Activated CD4-positive, CD25-positive, alpha-beta regulatory T cell (primary cell): ENCODE measurements at places on chromosomes 4 and X.
A peak's percentile ranks its signal among the peaks of the same experiment; 100 is the strongest.

DNA sequence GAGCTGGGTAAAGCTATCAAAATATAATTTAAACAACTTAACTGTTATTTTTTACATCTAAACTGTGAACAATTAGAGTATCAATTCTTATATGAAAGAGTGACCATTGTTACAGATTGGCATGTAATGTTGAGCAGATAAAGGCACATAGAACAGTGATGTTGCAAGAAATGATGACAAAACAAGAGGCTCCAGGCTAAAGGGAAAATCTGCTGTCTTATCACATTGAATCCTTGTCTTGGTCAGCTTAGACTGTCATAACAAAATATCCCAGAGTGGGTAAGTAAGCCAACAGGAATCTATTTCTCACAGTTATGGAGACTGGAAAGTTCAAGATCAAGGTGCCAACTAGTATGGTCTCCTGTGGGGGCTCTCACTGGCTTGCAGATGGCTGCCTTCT lies 154.1 kb upstream of the PPP3CA start:
- no peak for DNase-seq

GRCh38 chr4:37561196-37561802 lies 124.9 kb downstream of the RELL1 start:
- no peak for DNase-seq

DNA sequence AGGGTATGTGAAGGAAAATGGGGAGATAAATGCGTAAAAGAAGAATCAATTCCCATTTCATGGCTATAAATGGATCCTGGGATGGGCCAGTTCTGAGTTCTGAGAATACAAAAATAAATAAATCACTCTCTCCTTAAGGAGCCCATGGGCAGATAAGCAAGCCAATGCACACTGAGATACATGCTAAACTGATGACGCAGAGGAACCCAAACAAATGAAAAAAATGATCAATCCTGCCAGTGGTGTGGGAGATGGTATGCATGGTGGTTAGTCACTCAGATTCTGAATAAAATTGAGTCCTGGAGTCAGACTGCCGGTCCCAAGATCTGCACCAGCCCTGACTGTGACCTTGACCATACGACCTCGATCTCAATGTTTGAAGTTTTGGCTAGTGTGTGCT lies 59.7 kb downstream of the NEIL3 start:
- DNase-seq = no peak

DNA sequence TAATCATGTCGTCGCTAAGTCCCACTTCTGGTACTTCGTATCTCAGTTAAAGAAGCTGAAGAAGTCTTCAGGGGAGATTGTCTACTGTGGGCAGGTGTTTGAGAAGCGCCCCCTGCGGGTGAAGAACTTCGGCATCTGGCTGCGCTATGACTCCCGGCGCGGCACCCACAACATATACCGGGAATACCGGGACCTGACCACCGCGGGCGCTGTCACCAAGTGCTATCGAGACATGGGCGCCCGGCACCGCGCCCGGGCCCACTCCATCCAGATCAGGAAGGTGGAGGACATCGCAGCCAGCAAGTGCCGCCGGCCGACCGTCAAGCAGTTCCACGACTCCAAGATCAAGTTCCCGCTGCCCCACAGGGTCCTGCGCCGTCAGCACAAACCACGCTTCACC lies 11.3 kb downstream of the PNCK start:
- peak; percentile 20 for DNase-seq

DNA sequence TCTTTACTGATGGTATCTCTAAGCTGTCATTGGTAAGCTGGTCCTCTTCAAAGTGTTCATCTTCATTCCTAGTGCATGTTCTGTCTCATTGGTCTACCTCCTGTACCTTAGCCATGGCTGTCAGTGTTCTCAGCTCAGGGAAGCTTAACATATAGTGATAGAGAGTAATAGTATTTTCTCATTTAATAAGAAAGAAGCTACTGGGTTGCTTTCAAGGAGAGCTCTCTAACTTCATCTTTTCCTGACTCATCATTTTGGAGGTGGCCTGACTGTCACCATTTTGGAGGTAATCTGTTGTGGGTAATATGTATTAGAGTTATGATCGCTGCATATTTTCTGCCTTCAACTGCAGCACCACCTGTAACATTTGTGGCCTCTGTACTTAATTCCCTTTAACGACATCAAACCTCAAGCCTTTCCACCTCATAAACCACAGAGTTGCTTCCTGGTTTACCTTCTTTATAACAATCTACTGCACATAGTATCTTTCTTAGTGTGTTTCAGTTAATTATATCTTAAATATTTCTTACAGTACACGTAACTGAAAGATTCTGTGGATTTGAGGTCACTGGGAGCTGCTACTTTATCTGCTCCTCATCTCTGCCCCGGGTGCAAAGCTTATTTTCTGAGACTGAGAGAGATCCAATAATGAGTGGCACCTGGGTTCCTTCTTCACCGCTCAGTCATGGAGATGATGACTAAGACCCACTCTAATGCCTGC lies 474.0 kb upstream of the TECRL start:
- no peak for DNase-seq

- no peak for DNase-seq
Measured at GRCh38 chr4:41199788-41200187, 14.6 kb downstream of the APBB2 start.

DNA sequence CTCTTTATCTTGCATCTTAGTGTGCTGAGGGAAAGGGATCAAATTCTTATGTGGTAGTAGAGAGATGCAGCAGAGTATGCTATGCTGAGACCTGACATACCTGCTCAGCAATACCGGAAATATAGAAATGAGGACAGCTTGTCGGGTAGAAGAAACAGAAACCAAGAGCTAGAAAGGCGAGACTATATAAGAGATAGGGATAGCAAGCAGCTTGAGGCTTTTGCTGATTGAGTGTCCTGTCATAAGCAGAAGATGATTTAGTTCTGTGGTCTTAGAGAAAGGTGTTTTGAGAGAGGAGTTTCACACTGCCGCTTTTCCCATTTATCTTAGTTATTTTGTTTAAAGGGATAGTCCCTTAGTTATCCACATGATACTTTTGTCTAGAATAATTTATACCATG lies 31.7 kb downstream of the USP9X start:
- DNase-seq = no peak

DNA sequence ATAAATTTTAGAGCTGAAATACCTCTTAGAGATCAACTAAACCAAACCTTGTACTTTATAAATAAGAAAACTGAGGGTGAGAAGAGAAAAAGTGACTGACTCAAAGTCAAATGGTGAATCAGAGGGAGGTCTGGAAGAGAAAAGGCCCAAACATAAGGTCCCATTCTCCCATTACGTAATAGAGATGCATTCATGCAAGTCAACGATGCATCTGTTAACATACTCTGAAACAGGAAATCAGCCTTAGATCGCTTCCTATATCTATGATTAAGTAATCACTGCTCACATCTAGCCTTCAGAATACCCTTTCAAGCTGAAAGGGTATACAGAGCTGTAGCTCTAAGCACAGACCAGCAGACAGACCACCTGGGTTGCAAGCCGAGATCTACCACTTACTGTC lies 6.5 kb downstream of the RNF150 start:
- no peak for DNase-seq

- no peak for DNase-seq
Measured at GRCh38 chr4:73417973-73418372, 13.9 kb downstream of the ALB start.

- no peak for DNase-seq
Measured at GRCh38 chrX:53281321-53281822, at the start of gene IQSEC2. Gene IQSEC2, minus strand, starts transcription at chrX:53281584.

DNA sequence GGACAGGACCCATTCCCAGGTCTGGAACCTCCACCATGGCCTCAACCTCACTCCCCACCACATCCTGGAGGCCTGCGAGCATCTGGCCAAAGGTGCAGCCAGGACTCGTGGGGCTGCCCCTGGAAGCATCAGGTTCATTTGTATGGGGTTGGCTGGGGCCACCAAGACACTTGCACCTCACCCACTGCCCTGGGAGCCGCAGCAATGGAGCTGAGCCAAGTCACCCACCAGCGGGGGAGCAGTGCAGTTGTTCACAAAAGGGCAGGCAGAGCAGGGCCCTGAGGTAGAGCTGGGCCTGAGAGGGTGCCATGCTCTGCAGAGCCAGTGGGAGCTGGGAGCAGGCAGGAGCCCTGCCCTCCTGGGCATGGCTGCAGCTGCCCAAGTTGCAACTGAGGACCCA lies 163.5 kb downstream of the FAM47A start:
- DNase-seq = no peak

DNA sequence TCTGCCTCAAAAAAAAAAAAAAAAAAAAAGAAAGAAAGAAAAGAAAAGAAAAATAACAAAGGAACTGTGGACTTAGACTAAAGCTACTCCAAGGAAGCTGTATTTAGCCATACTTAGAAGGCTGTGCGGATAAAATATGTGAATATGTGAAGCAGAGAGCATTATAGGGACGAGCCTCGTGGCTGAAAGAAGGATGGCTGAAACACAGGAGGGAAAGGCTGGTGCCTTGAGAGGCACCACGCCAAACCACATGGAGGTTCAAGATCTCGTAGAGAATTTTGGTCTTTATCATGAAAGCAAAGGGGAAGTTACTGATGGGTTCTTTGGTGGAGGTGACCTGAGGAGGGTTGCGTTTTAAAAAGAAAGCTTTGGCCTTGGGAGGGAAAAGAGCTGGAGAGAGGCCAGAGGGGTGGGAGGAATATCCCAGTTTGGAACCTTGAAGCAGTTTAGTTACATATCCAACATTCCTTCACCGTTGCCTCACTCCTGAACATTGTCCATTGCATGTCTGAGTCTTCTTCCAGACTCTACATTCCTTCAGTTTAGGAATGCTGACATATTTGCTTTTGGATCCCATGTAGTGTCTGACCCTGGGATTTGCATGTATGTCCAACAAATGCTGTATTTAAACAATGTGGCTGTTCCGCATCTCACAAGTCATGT lies 82.5 kb downstream of the CPE start:
- no peak for DNase-seq

DNA sequence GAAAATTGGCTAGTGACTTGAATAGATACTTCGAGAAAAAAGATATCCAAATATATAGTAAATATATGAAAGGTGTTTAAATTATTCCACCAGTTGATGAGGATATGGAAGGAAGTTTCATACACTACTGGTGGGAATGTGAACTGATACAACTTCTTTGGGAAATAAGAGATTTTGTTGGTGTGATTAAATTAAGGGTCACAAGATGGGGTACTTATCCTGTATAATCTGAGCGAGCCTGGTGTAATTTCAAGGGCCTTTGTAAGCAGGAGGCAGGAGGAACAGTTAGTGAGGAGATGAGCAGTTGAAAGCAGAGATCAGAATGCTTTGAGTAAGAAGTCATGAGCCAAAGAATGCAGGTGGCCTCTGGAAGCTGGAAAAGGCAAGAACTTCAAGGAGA lies 192.2 kb downstream of the KCTD8 start:
- DNase-seq = no peak

DNA sequence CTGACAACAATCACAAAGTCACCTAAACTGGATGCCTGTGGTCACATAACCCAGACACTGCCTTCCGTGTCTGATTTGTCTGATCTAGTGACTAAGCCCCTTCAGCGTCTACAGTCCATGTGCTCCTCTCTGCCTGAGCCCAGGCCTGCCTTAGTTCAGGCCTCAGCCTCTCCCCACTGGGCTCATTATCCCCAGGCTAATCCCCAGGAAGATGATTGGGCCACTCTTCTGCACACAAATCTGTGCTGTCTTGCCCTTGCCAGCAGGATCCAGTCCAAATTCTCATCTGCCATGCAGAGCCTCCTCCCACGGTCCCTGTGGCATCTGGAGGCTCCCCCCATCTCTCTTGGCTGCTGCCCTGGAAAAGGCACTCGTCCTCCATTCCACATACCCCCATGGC lies 96.5 kb downstream of the SLC2A9 start:
- DNase-seq = no peak

DNA sequence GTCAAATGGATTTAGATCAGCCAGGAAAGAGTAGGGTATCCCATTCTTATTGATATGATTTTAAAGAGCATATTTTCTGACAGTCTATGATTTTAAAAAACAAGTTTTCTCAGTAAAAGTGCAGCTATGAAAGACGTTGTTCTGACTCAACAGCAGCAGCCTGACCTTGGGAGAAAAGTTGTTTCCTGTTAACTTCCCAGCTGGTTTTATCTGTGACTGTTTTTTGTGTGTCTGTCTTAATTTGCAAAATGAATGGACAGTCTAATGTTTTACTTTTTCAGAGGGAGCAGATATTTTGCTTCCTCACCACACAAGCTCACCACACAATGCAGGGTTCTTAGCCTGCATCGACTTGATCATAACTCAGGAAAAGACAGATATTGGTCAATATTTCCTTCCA lies 764 bp upstream of the MTHFD2L start:
- DNase-seq = no peak

GRCh38 chr4:14149176-14150053 lies 521.9 kb upstream of the BOD1L1 start:
- DNase-seq = no peak

- DNase-seq = no peak
Measured at GRCh38 chr4:75030649-75031235, 97.8 kb downstream of the PARM1 start.

DNA sequence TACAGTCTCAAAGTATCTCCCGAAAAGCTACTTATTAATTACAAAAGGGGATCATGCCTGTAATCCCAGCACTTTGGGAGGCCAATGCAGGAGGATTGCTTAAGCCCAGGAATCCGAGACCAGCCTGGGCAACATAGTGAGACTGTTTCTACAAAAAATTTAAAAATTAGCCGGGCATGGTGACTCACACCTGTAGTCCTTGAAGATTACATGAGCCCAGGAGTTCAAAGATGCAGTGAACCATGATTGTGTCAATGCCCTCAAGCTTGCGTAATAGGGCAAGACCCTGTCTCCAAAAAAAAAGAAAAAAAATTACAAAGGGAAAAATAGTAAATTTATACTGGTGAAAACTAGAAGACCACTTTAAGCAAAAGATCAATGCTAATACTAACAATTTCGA lies 3.3 kb upstream of the PORCN start:
- no peak for DNase-seq

DNA sequence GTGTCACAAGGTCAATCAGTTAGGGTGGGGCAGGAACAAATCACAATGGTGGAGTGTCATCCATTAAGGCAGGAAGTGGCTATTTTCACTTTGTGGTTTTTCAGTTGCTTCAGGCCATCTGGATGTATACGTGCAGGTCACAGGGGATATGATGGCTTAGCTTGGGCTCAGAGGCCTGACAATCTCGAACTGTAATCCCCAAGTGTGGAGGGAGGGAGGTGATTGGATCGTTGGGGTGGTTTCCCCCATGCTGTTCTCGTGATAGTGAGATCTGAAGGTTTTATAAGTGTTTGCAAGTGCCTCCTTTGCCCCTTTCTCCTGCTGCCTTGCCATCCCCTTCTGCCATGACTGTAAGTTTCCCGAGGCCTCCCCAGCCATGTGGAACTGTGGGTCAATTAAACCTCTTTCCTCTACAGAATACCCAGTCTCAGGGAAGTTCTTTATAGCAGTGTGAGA lies 36.7 kb upstream of the STS start:
- no peak for DNase-seq

DNA sequence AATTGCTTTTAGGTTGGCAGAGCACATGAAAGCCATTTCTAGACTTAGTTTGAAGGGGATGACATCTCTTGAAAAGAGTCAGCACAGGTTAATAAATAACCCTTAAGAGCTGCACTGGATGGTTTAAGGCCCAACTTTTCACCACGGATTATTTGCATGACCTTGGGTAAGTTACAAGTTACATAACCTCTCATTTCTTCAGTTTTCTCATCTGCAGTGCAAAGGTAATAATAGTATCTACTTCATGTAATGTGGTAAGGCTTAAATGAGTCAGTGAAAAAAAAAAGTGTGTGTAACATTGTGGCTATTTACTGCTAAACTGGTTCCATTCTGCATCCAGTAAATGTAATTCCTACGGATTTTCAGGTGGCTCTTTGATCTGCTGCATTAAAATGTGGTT lies 715.8 kb downstream of the CCSER1 start:
- no peak for DNase-seq

- no peak for DNase-seq
Measured at GRCh38 chrX:130211415-130212186, 39.8 kb downstream of the RAB33A start.
